Renal cortical epithelial cell (primary cell): ENCODE measurements at places on chromosomes 16 and 17. TPM values are rescaled to one million over a fixed set of nuclear protein-coding genes. Genes with fewer than 3 reads are reported as not detected.
A peak's percentile ranks its signal among the peaks of the same experiment; 100 is the strongest.

Gene NAGS
- 1.2 and 6.1 TPM in 2 replicates for total RNA-seq

Gene FAM83G
- 16.8 and 17.9 TPM in 2 replicates for total RNA-seq

Gene C16orf54
- not detected in 2 replicates for total RNA-seq

Gene KRTAP4-9
- total RNA-seq = not detected in 2 replicates

Gene EDC4
- total RNA-seq = 48.4 and 62.9 TPM in 2 replicates

Gene NXN
- 25.5 and 57.7 TPM in 2 replicates for total RNA-seq

Gene CACNG3
- total RNA-seq = not detected in 2 replicates

Gene ATP2C2
- total RNA-seq = 7.1 TPM in 1 of 2 replicates, not detected in the other

Gene ATPAF2
- total RNA-seq = 15.1 and 17.4 TPM in 2 replicates

Gene SLFN14
- not detected in 2 replicates for total RNA-seq

Gene TMED6
- 0.87 TPM in 1 of 2 replicates, not detected in the other for total RNA-seq

Gene NGFR
- total RNA-seq = 0.25 TPM in 1 of 2 replicates, not detected in the other

Gene SEZ6
- not detected in 2 replicates for total RNA-seq

Gene PPP1R27
- total RNA-seq = not detected in 2 replicates

DNA sequence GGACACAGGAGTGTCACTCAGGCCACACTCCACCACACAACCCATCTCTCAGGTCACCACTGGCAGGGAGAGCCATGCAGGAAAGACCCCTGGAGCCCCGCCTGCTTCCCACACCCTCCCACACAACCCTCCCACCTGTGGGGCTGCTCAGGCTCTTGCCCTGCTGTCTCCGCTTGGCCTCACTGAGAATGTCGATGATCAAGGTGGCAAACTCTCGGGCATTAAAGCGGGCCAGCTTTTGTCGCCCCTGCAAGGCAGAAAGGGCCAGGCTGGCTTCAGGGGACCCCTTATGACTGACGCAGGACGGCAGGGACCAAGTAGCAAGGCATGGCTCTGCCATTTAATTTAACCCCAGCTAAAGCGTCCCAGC is 8.5 kb downstream of the TP53I13 start:
- DNase-seq = no peak

- no peak for DNase-seq
Observed at GRCh38 chr16:683396-684070, 601 bp downstream of the JMJD8 start.

GRCh38 chr16:67183-67791 is 5.1 kb downstream of the RHBDF1 start:
- no peak for DNase-seq

- no peak for DNase-seq
Observed at GRCh38 chr17:67440277-67441051, 63.4 kb downstream of the PITPNC1 start.

DNA sequence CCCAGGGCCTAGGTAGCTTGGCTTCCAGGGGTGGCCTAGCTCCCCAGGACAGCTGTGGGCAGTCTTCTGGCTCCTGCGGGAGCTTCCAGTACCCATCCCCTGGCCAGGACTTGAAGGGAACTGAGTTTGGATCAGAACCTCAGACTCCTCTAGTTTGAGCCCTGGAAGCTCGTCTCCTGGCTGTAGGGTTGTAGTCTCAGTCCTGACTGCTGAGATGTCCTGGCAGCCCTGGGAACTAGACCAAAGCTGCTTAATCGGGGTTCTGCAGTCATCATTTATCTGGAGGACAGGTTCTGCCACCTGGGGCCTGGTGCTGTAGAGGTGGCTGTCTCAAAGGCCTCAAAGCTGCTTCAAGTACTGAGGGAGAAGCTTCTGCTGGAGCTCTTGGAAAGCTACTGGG is 163.7 kb downstream of the WSCD1 start:
- DNase-seq = no peak

- DNase-seq = no peak
Observed at GRCh38 chr16:86355951-86356350, 154.4 kb upstream of the FOXF1 start.

DNA sequence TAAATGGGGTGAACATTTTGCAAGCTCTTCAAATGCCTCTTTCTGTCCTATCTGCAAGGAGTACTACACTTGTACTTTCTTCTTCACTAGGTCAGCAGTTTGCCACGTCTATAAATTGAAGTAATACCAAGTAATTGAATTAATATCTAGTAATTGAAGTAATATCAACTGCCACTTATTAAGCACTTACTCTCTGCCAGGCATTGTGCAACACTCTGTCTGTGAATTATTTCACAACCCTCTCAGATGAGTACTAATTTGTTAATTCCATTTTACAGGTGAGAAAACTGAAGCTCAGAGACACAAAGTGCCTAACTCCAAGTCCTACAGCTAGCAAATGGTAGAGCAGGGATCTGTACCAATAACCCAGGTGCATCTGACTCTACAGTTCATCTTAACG is 4.1 kb downstream of the SDR42E1 start:
- no peak for DNase-seq

- no peak for DNase-seq
Observed at GRCh38 chr16:11915114-11915643, 577 bp downstream of the GSPT1 start.

GRCh38 chr16:68475071-68475470 is 26.8 kb upstream of the SMPD3 start:
- no peak for DNase-seq

DNA sequence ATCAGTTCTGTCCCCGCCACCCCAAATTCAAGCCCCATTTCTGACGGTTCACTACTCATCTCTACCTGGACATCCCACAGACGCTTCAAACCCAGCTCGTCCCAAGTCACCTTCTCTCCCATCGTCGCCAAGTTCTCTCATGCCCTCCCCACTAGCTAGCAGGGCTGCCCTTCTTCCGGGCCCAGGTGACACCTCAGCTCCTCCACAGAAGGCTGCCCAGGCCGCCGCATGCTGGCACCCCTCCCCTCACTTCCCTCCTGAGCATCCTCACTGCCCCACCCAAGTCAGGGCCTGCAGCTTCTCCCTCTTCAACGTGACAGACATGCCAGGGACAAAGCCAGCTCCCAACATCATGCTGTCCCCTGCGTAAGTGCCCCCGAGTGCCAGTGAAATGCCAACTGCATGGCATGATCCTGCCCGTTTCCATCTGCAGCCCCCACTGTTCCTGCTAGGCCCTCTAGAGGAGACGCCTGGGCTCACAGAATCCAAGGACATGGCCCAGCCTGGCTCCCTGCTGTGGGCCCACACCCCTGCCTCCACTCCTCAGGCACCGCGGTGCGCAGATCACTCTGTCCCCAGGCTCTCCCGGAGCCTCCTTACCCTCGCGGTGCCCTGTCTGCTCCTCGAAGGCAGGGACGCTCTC is 5.9 kb downstream of the CYB561 start:
- DNase-seq = no peak

GRCh38 chr17:29019475-29020181 is 13.8 kb upstream of the SEZ6 start:
- no peak for DNase-seq

DNA sequence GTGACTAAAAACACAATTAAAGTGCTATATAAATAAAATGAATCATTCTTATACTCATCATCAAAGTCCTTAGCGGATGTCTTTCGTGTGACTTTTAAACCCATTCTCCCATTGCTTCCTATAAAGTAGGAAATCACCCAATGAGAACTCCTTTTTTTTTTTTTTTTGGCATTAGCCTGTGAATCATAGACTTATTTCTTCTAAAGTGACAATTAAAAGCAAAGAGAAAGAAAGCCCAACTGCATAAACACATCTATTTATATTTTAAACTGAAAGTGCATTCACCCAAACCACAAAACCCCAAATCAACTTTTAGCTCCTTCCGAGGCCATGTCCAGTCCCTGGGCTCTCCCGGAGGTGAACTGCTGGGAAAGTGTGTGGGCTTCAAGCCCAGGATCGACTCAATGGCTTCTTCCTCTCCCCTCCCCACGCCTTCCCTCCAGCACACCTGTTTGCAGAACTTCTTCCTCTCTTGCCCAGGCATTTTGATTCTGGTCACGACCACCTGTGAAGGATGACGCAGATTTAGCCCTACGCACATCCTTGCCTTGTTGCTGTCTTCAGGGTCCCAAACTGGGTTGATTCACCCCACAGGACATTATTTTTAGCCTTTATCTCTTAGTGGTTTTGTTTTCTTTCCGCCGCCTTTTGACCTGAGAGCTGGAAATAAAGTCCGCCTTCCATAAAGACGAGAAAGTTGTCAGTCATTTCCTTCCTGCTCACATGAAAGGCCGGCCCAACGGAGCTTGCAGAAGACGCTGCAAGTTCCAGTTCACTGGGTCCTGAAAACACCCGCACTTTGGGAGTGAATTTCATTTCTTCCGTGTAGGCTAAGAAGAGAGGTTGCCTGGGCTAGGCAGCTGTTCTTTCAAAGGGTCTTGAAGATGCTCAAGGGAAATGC is 166.8 kb downstream of the MAP2K6 start:
- peak; percentile 75 for DNase-seq

DNA sequence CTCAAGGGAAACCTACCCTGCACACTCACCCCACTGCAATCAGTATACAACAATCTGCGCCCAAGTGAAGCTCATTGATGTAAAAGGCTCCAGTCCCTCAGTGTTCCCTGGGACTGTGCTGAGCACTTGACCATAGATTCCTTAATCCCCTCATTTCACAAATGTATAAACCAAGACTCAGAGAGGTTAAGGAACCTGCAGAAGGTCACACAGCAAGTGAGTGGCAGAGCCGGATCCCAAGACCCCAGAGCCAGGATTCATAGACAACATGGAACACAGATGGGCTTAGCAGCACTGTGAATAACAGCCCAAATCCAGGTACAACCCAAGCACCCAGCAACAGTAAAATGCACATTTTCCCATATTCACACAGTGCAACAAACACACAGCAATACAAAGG is 225.7 kb downstream of the C16orf78 start:
- DNase-seq = no peak

DNA sequence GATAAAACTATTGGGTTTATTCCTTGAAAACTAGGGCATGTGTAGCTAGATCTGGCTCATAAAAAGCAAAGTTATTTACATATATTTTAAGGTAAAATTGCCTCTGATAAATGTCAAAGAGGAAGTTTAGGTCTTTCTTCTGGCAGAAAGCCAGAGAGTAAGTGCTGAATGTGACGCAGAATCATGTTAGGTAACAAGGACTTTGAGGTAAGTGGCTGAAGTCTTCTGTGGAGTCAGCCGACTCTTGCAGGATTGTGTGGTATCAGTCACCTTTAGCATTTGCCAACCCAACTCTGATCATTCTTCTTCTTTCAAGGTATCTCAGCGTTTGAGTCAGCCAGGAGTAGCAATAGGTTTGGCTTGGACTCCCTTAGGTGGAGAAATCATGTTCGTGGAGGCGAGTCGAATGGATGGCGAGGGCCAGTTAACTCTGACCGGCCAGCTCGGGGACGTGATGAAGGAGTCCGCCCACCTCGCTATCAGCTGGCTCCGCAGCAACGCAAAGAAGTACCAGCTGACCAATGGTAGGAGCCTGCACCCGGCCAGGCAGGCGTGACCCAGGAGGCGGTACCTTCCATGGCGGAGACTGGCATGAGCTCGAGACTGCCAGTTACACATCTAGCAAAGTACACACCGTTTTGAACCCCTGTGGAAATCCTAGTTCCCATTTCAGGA is 37.9 kb downstream of the SIAH1 start:
- DNase-seq = no peak

- no peak for DNase-seq
Observed at GRCh38 chr17:56074361-56074890, 78.8 kb upstream of the ANKFN1 start.

DNA sequence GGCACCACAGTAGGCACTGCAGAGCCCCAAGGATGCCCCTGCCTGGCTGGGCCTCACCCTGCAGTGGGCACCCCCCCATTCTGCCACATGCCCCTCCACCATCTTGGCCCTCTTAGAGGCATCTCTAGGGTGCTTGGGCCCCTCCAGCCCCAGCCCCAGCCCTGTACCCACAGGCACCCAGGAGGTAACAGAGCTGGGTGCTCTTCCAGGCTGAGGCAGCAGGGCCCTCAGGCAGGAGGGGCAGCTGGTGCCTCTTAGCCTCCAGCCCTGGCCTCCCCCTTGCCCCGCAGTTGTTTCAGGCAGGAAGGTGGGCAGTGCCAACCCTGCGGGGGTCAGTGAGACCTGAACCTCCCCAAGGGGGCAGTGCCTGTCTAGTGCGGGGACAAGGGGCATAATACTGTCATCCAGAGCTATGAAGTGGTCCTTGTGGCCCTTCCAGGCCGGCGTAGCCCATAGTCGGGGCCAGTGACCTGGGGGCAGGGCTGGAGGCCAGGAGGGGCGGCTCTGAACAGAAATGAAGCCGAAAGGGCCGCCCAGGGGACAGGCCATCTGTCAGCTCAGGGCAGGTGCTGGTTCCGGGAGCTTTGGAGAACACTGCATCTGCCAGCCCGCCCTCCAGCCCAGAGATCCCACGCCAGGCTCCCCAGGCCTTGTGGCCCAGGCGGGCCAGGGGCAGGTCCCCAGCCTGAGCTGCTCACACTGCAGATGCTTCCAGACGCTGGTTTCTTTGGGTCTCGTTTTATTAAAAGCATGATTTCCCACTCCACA is 4.9 kb upstream of the AATK start:
- DNase-seq = no peak

DNA sequence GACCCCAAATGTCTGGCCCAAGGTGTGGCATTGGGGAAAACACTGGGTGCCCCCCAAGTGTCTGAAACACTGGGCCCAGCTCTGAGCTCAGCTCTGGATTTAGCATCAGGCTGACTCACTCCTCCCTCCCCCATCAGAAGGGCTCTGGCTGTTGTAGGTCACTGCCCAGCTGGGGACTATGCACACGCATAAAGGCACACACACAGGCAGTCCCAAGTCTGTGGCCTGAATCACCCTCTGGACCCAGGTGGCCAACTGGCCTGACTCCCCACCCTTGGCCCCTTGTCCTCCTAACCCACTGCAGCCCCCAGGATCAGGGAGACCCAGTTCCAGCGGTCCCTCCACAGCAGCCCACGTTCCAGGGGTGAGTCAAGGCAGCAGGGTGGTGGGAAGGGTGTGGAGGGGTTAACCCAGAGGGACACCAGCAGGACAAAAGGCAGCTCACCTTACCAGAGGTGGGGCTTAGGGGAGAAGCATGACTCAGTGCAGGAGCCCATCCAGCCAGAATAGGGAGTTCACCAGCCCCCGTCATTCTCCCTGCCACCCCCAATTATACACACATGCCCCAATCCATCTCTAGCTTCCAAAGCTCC is 47.0 kb downstream of the MYO18A start:
- DNase-seq = peak; percentile 79

- no peak for DNase-seq
Observed at GRCh38 chr16:11360641-11361373, 15.5 kb downstream of the RMI2 start.

GRCh38 chr17:78426293-78426879 is 47.9 kb downstream of the PGS1 start:
- no peak for DNase-seq

DNA sequence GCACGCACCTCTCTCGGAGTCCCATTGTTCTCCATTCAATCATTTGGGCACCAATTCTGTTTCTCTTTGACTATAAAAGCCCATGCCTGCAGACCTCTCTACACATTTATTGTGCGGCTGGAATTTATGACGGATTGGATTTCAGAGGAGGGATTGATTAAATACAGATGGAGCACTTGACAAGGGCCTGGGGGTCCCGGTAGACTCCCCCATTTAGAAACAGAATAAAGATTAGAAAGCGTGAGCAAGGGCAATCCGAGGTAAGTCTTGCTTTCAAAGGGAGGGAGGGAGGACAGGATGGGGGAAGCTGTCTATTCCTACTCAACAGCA is 15.1 kb upstream of the PITPNM3 start:
- no peak for DNase-seq
